NCI-H1930 (cell line): ENCODE measurements at places on chromosomes 5 and 9.

- no peak for DNase-seq
Measured at GRCh38 chr9:5843794-5844471, 11.0 kb upstream of the ERMP1 start.

DNA sequence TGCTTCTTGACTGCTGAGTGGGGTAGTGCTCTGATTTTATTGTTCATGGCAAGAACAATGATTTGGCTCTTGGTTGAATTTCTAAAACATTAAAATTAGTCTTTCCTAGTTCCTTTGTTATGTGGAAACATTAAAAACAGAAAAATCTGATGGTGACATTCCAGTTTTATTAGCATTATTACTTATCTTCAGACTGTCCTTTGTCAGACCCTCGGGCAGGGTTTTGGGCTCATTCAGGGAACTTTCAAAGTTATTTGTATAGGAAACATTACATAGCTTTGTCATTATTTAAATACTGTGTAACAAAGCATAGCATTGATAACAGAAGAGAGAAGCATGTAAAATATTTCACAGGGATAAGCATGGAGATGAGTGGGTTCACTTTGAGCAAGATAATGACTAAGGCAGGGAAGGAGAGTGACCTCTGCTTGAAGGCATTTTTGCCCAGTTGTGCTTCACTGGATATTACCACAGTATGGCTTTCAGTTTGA lies 119.9 kb downstream of the KDM4C start:
- DNase-seq = no peak

- no peak for DNase-seq
Measured at GRCh38 chr5:79050498-79050897, 19.0 kb downstream of the DMGDH start.

DNA sequence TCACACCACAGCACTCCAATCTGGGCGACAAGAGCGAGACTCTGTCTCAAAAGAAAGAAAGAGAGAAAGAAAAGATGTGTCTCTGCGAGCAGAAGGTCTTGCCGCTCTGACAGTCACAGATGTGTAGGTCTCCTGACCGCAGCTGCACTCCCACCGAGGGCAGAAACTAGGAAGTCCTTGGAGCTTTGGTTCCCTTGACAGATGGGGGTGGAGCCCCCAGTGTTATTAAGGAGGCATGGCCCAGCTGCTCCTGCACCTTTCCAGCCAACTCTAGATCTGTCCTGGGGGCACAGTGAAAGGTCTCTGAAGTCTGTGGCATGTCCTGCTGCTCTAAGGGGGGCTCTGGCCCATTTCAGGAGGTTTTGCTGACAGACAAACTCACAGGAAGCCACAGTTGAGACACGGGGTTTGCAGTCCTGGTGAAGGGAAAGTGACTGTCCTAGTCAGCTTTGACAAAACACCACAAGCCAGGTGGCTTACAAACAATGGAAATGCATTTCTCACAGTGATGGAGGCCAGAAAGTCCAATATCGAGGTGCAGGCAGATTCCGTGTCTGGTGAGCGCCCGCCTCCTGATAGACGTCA lies 9.0 kb upstream of the DIPK1B start:
- no peak for DNase-seq

- DNase-seq = no peak
Measured at GRCh38 chr9:119313846-119314245, 55.4 kb downstream of the BRINP1 start.

- DNase-seq = no peak
Measured at GRCh38 chr9:129988607-129989361, 54.2 kb downstream of the FNBP1 start.

DNA sequence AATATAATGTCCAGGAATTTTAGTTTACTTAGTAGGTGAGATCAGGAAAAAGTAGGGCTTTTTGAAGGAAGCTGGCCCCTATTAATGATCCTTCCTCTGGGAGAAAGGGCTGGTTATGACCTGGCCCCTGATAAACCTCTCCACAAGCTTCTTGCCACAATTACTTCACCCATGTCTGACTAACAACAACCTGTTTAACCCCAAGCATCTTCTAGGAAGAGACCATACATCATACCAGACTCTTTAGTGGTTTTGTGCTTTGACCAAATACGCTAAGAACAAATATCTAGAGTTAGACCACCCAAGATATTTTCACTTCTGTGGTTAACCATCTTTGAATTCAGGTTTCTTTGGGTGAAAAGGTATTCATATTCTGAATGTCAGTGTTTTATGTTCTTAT lies 174.0 kb upstream of the SLC27A6 start:
- no peak for DNase-seq
